ENCODE measurements at places on chromosomes 6 and 20. TPM values are rescaled to one million over a fixed set of nuclear protein-coding genes. Genes with fewer than 3 reads are reported as not detected.

DNA sequence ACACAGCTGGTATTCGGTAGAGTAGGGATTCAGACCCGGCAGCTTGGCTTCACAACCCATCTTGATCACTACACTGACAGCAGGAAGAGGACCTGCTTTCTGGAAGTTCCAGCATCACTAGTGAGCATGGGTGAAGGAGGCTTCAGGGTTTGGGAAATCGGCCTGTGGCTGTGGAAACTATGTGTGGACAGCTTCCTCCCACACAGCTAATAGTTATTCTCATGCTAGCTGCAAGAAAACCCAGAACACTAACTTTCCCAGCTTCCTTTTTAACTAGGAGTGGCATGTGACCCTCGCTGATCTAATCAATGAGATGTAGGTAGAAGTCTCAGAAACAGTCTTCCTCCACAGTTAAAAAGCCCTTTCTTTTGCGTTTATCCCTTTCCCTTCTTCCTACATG, 36.3 kb upstream of the SIRPA start:
- DNase-seq: no peak

DNA sequence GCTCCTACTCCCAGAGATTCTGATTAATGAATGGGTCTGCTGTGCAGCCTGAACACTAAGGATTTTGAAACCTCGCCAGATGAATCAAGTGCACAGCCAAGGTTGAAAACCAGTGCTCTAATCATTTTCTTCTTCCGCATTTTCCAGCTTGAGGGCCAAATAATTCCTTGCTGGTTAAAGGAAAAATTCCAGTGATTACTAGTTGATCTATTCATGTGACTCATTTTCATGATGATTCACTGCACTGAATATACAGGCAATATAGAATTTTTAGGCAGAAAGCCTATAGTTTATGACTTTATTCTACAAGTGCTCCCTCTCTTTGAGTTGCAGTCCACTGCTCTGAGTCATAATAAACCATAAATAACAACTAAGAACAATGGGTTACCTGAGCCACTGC, 80.6 kb upstream of the PROKR2 start:
- DNase-seq: no peak

GRCh38 chr20:10946124-10946880, 272.5 kb upstream of the JAG1 start:
- no peak for DNase-seq

DNA sequence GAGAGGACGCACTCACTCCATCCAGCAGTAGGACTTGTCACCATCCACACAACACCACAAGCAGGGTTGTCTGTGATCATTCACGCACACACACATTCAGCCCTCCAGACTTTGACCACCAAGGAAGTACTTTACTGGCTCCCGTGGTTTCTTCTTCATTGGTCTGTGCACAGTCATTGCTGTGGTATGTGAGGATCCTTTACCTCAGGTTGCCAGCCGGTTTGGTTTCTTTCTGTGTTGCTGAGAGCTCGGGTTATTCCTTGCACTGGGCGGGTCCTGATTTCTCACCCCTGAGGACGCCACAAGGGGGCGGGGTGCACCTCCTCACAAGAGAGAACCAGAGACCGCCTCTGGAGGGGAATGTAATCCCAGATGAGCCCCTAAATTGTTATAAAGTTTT, 11.2 kb downstream of the SLC35A1 start:
- DNase-seq: peak; percentile 86

GRCh38 chr6:51292659-51293058, 474.0 kb downstream of the TFAP2B start:
- no peak for DNase-seq

- DNase-seq: no peak
Observed at GRCh38 chr6:112480553-112480952, 133.4 kb downstream of the RFPL4B start.

DNA sequence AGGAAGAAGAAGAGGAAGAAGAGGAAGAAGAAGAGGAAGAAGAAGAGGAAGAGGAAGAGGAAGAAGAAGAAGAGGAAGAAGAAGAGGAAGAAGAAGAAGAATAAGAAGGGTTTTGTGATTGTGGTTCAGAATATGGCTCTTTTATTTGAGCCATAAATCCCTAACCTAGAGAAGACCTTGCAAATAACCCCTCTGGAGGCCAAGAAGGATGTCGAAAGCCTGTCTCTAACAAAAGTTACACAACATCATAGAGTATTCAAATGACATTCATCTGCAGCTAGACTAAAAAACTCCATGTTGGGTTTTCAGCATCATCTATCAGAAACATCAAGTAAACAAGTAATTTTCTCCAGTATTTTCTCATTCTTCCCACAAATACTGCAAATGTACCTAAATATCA, 100.9 kb downstream of the RNASET2 start:
- DNase-seq: no peak

GRCh38 chr6:73024598-73024997, 200.7 kb downstream of the KHDC1L start:
- DNase-seq: no peak

- no peak for DNase-seq
Observed at GRCh38 chr20:56506103-56506502, 18.4 kb upstream of the FAM209A start.

DNA sequence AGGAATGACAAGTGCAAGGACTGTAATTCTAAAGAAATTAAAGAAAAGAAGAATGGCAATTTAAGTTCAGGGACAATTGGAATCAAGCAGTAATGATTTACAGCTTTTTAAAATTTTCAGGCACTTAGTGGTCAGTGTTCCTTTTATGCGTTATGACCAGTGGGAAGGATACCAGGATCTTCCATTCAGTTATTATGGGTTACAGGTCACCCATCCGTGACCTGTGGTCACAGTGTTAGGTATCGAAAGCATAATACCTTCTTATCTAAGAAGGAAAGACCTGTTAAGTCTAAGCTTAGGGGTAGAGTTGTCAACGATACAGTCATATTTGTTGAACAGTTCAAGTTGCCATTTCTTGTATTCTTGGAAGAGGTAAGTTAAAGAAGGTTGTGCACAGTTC, 253.8 kb downstream of the LAMA2 start:
- DNase-seq: no peak

- DNase-seq: no peak
Observed at GRCh38 chr6:168858926-168859325, 394.7 kb downstream of the THBS2 start.

DNA sequence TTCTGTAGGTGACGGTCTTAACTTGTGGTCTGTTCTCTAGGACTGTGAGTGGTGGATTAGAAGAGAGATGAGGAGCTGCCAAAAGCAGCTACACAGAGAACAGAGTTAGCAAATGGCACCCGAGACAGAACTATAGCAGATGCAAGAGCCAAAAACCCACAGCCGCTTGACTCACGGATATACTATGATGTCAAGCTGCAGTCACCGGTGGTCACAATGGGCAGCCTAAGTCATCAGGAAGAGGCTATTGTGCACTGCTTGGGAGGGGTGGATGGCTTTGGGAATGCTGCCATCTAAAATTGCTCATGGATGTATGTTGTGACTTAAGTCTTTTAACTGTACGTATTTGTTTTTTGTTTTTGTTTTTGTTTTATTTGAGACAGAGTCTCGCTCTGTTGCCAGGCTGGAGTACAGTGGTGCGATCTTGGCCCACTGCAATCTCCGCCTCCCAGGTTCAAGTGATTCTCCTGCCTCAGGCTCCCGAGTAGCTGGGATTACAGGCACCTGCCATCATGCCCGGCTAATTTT, at the start of gene GTSF1L:
GTSF1L (minus strand) TSS at position 192 of the 528 bp plus-strand sequence. CDS start 308 bp downstream, outside the sequence.
- DNase-seq: no peak

GRCh38 chr6:156727715-156728385, 49.3 kb upstream of the ARID1B start:
- DNase-seq: no peak

RBBP8NL gene
- total RNA-seq: 1.4 TPM

ZBTB24 gene
- total RNA-seq: 14.6 TPM
